ENCODE measurements at places on chromosomes 3 and 15.

DNA sequence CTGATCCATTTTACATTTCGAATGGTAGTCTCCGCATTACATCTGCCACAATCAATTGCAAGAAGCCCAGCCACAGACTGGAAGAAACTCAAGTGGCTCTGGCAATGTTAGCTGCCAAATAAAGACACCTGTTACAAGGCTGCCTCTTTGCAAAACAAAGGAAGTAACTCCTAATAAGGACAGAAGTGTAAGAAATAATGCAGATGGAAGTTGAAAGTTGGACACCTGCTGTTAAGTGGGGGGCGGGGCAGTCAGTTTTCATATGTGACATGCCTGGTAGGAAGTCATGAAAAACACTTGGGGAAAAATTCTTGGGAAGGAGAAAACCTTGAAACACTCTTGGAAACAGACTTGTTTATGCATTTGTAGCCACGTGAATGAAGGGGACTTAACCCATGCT lies 54.1 kb upstream of the ATP2C1 start:
- no peak for DNase-seq

DNA sequence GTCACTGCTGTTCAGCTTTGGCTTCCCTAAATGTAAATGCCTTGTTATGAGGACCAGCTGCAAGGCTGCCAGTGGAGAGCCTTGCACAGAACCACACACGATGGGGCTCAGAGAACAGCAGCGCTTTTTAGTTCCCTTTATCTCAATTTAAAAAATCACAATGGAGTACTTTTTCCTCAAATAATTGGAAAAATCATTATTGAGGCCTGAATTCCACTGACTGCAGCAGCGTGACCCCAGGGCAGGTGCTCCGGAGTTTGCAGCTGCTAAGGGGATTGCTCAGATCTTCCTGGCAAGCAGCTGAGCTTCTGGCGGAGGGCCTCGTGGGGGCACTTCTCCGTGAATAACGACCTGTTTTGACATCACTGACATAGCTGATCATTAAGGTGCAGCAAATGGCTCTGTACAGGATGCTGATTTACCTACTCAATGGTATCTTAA lies 245.6 kb upstream of the TRIM42 start:
- peak; percentile 25 for DNase-seq

- DNase-seq = peak; percentile 86
These were observed 960 bp downstream of the THBS1 start for GRCh38 chr15:39581793-39582285.

DNA sequence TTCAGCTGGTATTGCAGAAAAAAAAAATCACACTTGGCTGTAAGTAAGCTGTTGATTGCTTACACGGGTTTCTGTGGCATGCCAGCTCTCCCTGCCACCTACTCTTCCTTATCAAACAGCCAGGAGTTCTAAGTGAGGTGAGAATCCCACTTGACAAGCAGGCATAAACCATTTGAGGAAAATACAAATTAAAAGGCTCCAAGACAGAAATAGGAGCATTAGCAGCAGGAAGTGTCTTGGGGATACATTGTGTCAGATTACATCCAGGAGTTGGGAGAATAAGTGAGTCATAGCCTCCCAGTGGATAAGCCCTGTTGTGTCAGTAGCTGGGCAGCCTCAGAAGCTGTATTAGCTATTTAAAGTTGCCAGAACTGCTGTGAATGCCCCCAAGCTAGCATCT lies 256.0 kb downstream of the CNTN4 start:
- peak; percentile 69 for DNase-seq

DNA sequence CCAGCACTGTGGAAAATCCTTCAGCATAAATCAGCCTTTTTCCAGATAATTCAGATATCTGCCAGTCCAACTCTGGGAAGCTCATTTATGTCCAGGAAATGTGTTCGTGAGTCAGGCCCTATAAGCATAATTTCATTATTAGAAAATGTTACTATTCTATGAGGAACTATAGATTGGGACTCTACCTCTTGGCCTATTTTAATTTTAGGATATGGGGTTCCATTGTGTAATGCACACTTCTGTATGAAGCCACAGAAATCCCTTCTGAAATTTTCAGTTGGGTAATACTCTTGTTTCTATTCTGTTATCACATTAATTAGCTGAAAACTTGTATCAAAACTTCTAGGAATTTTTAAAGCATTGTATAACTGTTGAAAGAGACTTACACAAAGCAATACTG lies 43.9 kb upstream of the IL12A start:
- no peak for DNase-seq

- peak; percentile 26 for DNase-seq
These were observed 234.2 kb downstream of the WNT5A start for GRCh38 chr3:55252921-55253320.

- DNase-seq = peak; percentile 32
These were observed at the start of gene CTXN2 for GRCh38 chr15:48191574-48192225. Gene CTXN2 (plus strand): TSS chr15:48191665. CDS start chr15:48201301, 9,636 bp downstream.

DNA sequence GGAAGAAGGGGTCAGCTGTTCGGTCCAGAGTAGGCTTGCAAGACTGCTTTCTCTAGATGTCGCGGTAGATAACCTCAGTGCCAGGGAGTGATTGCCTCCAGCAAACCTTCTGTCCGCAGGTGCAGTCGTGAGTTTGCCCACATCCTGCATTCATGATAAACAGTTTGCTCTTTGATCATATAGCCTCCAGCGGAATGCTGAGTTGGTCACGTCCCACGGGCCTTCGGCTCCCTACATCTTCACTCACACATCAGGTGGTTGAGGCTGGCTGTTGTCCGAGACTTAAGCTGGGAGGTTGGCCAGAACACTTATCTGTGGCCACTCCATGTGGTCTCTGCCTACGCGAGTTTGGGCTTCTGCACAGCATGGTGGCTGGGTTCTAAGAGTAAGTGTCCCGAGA lies 62.1 kb upstream of the NR2C2 start:
- no peak for DNase-seq

DNA sequence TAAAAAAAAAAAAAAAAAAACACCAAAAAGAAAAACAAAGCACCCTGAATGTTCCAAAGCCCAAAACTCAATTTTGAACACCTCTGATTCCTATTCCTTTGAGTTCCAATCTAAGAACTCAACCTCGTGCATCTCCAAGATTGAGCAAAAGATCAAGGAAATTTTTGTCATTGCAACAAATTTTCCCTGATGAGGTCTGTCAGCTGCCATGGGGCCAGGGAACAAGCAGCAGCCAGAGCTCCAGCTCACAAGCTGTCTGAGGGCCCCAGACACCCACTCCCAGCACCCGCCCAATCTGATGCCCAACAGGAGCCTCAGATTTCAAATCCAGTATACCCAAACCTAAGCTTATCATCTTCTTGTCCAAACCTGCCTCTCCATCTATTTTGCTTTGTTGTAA lies 87.6 kb upstream of the ACP3 start:
- DNase-seq = no peak

Measured in kidney tubule cell (primary cell).